PC-9 (cell line): ENCODE measurements at places on chromosomes 12 and 14. TPM values are rescaled to one million over a fixed set of nuclear protein-coding genes. Genes with fewer than 3 reads are reported as not detected.

DNA sequence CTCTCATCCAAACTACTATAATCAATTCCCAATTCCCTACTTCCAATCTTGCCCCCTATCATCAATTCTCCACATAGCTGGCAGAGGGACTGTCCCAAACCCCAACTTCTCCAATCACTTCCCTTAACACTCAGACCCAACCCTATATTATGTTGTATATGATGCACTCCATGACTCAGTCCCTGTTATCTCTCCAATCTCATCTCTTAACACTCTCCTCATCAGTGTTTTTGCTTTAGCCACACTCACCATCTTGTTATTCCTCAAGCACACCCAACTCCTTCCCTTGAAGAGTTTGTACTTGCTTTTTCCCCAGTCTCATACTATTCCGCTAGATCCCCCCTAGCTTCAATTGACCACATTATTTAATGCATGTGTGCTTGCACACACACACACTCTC lies 4.9 kb downstream of the RHOJ start:
- no peaks in the 10 kb centered on the region; the same call in 1 of the 2 replicates for H3K27me3 ChIP-seq
- no peaks in the 10 kb centered on the region for H3K4me1 ChIP-seq
- no peak overlapping the region for H3K4me3 ChIP-seq
- no peak for DNase-seq

FOXA1 gene
- total RNA-seq: 35.4 and 42.6 TPM in 2 replicates

GRCh38 chr14:99537399-99537798 lies 56.2 kb downstream of the CCNK start:
- H3K4me3 ChIP-seq: no peak overlapping the region
- H3K4me1 ChIP-seq: peaks cover 20% of the 10 kb centered on the region
- H3K27me3 ChIP-seq: no peaks in the 10 kb centered on the region
- DNase-seq: peak; percentile 48
- H3K27ac ChIP-seq: no peak overlapping the region
- no peaks in the 10 kb centered on the region for H3K36me3 ChIP-seq

DNA sequence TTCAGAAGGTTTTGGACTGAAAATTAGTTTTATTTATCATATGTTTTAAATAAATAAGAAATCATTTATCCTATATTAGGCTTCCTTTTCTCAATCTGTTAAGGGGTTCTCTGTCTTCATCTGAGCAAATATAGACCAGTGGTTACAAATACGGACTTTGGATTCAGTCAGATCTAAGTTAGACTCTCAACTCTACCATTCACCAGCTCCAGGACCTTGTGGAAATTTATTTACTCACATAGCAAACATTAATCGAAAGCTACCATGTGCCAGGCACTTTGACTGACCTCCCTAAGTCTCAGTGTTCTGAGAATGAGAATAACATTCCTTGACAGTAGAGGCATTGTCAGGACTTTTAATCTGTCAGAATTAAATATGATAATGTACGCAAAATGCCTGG lies 22.3 kb downstream of the KCNK10 start:
- H3K4me1 ChIP-seq: no peaks in the 10 kb centered on the region
- DNase-seq: no peak
- H3K27me3 ChIP-seq: peaks cover 39% of the 10 kb centered on the region
- H3K36me3 ChIP-seq: no peaks in the 10 kb centered on the region

TMEM119 gene
- total RNA-seq: not detected in 2 replicates

GRCh38 chr12:117491711-117492110 lies 130.3 kb upstream of the NOS1 start:
- DNase-seq: no peak
- H3K27ac ChIP-seq: no peak overlapping the region
- no peak overlapping the region for H3K4me3 ChIP-seq
- peaks cover 8% of the 10 kb centered on the region for H3K4me1 ChIP-seq
- H3K36me3 ChIP-seq: no peaks in the 10 kb centered on the region
